Activated CD4-positive, alpha-beta T cell treated with anti-CD3 and anti-CD28 coated beads, Interleukin-10, Interleukin-2, amounts not matched to agents 100 ng/mL and 50 ng/mL, durations not matched to agents 16 hours and 8 hours (primary cell): ENCODE measurements at places on chromosomes 1 and 21.

GRCh38 chr1:31182352-31182751 is 57.3 kb downstream of the NKAIN1 start:
- peak; percentile 29 for DNase-seq

- DNase-seq = peak; percentile 84
Measured at GRCh38 chr1:46036894-46037839, 95.3 kb downstream of the PIK3R3 start.

DNA sequence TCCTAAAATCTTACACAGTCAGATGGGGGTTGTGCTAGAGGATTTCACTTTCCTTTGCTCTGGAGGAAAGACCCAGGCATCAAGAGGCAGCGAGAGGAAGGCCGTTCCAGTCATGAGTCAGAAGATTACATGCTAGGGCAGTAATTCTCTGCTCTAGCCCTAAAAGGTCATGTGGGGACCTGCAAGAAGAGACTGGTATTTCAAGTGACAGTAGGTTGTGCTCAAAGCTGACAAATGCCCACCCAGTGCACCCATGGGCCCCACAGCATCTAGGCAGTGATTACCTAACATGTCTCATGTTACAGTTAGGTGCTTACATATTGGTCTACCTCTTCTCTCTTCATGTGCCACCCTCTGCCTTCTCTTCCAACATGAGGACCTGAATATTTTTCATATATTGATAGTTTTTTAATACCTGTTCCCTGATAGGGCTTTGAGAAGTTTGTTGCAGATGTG is 99.7 kb upstream of the BEND5 start:
- DNase-seq = no peak

DNA sequence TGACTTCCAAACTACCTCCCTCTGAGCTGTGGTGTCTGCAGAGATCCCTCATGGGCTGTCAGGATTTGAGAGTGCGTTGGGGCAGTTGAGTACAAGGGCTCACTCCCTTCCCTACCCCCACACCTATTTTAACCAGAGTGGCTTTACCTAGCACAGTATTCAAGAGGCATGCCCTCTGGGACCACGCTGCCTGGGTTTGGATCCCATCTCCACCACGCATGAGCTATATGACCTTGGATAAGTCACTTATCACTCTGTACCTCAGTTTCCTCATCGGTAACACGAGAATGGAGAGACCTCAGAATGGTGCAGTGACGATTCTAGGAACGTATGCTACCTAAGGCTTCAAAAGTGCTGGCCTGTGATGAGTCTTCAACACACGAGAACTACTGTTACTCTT is 147.3 kb upstream of the WNT4 start:
- DNase-seq = no peak

DNA sequence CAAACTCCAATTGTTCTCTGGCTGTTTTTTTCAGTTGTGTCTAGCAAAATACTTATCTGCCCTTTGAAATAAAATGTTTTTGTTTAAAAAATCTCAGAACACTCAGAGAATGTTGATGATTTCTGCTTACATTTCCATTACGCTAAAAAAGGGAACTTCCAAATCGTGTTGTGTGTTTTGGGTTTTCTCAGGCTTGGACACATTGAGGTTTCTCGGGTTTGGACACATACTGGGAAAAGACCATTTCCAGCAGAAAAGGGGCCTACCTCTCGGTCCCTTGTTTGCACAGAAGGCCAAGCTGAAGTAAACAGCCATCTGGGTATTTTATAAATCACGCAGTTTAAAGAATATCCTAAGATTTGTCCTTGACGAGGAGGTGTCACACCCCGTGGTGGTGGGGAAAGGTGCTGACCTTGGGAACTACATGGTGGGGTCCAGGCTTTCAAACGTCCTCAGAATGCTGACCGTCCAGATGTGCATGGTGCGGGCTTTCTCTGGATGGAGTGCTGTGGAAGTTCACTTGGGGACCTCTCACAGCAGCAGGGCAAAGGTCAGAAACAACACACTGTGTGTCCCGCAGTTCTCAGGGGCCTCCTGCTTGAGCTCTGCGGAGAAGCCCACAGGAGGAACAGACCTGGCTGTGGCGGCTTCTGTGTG is 67.8 kb downstream of the SLC37A1 start:
- no peak for DNase-seq

- DNase-seq = no peak
Measured at GRCh38 chr1:229221106-229222019, 49.5 kb upstream of the RAB4A start.

GRCh38 chr21:33021150-33021549 is 4.6 kb upstream of the OLIG2 start:
- DNase-seq = no peak

GRCh38 chr21:24093032-24093431 is 1514.2 kb downstream of the MRPL39 start:
- no peak for DNase-seq

- no peak for DNase-seq
Measured at GRCh38 chr21:32183396-32183795, 95.5 kb downstream of the MIS18A start.

GRCh38 chr1:157984469-157984868 is 9.0 kb upstream of the KIRREL1 start:
- DNase-seq = no peak

DNA sequence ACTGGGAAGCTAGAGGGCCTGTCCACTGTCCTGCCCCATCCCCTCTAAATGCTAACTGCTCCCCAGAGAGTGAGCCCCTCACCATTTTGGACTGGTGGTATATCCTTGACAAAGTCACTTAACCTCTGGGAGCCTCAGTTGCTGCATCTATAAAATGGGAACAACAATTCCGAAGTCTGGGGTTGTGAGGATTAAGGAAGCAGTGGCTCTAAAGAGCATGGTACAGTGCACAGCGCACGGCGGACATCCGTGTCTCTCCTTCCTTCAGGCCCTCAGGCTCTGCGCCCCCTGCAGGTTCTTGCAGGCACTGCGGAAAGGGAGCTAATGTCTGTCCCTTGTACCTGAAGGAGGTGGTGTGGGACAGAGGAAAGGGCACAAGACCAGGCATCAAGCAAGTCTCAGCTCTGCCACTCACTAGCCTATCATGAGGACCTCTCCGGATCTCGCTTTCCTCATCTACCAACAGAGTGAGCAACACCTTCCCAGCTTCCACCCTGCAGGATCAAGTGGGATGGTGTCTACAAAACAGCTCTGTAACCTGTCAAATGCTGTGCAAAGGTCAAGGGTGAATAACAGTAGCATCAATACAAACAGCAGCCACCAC is 20.1 kb downstream of the ECE1 start:
- peak; percentile 87 for DNase-seq

DNA sequence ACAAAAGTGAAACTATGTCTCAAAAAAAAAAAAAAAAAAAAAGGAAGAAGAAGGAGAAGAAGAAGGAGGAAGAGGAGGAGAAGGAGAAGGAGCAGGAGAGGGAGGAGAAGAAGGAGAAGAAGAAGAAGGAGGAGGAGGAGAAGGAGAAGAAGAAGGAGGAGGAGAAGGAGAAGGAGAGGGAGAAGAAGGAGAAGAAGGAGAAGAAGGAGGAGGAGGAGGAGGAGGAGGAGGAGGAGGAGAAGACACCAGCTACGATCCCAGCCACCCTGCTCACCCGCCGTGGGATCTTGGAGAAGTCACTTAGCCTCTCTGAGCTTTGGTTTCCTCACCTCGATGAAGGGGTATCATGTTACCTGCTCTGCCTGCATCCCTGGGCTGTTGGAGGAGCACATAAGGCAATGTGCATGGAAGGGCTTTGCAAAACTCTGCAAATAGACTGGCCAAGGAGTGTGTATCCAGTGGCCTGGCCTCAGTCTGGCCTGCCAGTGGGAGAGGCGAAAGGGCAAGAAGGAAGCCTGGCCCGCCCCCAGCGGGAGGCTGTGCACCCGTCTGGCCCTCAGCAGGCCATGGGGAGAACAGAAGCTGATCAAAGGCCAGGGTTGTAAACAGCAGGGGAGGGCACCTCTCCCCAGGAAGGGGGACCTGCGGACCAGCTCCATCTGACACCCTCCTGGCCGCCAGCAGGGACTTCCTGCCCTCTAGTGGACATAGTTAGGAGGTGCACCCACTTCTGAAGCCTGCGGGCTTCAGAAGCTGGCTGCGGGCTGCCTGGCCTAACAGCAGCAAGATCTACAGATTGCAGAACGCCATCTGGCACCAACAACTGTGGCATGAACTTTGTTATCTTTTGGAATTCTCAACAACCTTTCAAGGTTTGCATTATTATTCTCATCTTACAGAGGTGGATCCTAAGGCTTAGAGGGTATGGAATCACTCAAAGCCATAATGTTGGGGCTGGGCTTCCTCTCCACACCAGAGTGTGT is 19.2 kb upstream of the CDK18 start:
- peak; percentile 77 for DNase-seq

DNA sequence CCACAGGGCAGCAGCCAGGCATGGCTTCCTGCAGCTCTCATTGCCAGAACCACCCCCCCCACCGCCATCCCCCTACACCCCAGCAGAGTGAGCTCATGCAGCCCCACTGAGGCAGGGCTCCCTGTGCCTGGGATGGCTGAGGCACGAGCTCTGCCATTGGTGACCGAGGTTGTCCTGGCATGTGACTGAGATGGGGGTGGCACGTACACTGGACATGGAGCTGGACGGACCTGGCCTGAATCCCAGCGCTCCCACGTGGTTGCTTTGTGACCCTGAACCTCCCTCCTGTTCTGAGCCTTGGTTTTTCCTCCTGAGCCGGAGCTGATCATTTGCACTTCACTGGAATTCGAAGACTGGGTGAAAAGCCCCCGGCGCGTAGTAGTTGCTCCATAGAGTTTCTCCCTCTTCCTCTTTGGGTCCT is 28.3 kb downstream of the ALPL start:
- DNase-seq = no peak

- DNase-seq = no peak
Measured at GRCh38 chr1:228717081-228717480, 18.2 kb upstream of the RHOU start.

DNA sequence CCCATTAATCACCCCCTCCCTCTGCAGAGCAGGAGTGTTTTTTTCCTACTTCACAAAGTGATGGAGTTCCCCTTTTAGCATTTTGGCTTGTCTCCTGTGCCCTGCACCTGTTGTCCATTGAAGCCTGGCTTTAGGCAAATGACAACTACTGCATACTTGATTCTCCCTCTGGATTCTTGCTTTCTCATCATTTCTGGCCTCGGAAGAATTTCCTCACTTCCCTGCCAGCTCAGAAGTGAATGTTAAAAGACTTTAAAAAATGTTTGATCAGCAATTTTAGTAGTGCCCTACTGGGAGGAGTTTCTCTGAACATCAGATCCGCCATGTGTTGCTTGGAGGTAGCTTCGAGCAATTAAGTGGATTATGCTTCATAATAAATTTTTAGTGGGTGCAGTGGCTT is 28.1 kb downstream of the RCOR3 start:
- no peak for DNase-seq

- no peak for DNase-seq
Measured at GRCh38 chr1:209265301-209265700, 318.2 kb upstream of the CAMK1G start.

- no peak for DNase-seq
Measured at GRCh38 chr1:179313004-179313403, 19.4 kb downstream of the SOAT1 start.

- DNase-seq = no peak
Measured at GRCh38 chr1:103525114-103525606, 339 bp upstream of the RNPC3 start.

GRCh38 chr21:28135646-28136045 is 857.0 kb downstream of the LTN1 start:
- DNase-seq = no peak

- no peak for DNase-seq
Measured at GRCh38 chr1:39127513-39127912, 77.0 kb upstream of the MACF1 start.

DNA sequence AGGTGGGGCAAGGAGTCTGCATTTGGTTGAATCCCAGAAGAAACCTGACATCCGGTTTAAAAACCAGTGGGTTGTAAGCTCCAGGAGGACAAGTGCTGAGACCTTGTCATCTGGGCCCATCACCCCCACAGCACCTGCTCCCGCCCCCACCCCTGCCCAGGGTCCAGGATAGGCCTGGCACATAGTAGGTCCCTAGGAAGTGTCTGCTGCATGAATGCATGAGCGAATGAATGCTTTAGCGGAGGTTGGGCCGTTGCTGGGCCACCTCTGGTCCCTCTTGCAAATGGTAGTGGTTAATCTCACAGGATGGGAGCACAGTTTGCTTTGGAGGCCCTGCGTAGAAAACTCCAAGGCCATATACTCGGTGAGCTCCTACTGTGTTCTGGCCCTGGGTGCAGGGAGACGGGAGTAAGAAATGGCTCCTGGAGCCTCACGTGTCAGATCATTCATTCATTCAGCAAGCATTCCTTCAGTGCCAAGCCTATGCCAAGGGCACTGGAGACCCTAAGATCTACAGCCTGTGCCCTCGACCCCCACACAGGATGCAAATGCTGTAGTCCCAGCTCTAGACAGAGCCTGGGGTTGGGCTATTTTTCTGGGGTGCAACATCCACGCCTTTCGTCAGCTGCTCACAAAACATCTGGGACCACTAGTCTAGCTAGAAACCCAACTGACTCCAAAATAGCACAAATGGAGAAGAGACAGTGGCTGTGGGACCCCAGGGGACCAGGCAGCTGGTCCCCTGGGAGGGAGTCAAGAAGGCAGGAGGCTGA is 28.9 kb downstream of the EPHA2 start:
- DNase-seq = no peak

- no peak for DNase-seq
Measured at GRCh38 chr1:59967141-59967697, 40.6 kb upstream of the CYP2J2 start.

DNA sequence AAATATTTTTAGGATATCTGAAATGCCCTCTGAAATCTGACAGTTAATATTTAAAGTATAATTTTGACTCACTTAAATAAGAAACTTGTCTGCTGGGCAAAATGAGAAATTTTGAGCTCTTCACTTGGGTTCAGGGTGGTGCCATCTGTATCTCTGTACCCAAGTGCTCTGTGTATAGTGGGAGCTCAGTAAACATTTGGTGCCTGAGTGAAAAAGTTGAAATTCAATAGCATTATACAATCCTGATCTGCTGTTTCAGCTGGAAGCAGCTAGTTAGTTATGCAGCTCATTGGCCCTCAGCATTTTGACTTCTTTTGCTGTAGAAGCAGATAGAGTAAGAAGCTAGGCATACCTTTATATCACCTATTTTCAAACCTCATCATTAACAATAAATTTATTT is 73.3 kb downstream of the RPE65 start:
- DNase-seq = no peak

- no peak for DNase-seq
Measured at GRCh38 chr1:17596186-17596585, 56.7 kb downstream of the ARHGEF10L start.

DNA sequence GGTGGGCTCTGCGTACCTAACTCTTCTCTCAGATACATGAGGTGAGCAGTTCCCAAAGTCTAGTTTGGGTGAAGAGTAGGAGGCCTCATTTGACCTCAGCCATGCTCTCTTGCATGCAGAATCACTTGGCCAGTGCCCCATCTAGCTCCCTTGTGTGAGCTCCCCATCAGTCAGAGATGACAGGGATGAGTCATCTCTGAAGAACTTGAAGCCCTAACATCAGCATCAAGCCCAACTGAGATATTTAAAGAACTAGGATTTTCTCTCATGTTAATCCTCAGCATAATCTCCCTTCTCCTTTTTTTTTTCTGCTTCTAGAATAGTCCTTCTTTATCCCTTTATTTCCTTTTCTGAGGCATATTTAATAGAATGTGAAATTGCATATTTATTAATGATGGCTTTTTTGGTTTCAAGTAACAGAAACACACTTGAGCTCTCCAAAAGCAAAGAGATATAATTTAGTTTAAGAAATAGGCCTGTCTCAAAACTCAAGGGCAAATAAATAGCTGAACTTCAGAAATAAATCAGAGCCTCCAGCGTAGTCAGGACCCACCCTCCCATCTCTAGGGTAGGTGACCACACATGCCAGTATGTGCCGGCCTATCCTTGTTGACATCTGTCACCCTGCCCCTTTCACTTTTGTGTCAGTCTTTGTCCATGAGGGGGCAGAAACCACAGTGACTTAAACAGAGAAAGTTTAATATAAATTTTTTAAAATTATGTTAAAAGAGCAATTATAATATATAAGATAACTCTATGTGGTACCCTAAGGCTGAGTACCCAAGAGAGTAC is 112.3 kb downstream of the TSEN15 start:
- peak; percentile 86 for DNase-seq
